ENCODE measurements at places on chromosomes 4 and X. TPM values are rescaled to one million over a fixed set of nuclear protein-coding genes. Genes with fewer than 3 reads are reported as not detected.

UGDH gene
- total RNA-seq = 12.2 TPM

FREM3 gene
- not detected for total RNA-seq

CSAG1 gene
- total RNA-seq = not detected

SSX3 gene
- not detected for total RNA-seq

MAGEC1 gene
- not detected for total RNA-seq

SUV39H1 gene
- 8.0 TPM for total RNA-seq

PARM1 gene
- 88.9 TPM for total RNA-seq

PF4V1 gene
- not detected for total RNA-seq

SPINK2 gene
- 0.93 TPM for total RNA-seq

CENPVL2 gene
- total RNA-seq = not detected

KLHL13 gene
- 6.3 TPM for total RNA-seq

HGFAC gene
- not detected for total RNA-seq

CDX4 gene
- not detected for total RNA-seq

CXCL3 gene
- total RNA-seq = 0.63 TPM

CFAP47 gene
- not detected for total RNA-seq

ADRA2C gene
- total RNA-seq = 3.1 TPM

ATP8A1 gene
- total RNA-seq = 12.5 TPM

SNCA gene
- total RNA-seq = 23.3 TPM

Data from right atrium auricular region (tissue), 2 donors.